ENCODE measurements at places on chromosomes 4 and X.

DNA sequence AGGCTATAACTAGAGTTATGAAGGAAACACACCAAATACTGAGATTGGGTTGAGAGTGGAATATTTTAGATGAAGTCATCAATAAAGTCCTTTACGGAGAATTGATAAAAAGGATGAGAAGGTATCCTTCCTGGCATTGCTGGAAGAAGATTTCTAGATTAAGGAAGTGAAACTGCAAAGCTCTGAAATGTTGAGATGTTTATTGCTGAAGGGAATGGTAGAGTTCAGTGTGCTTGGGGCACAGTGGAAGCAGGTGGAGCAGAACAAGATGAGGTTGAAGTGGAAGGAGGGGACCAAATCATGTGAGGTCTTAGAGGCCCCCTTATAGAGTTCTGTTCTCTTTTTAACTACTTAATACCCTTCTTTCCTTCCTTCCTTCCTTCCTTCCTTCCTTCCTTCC lies 848.5 kb downstream of the RAB28 start:
- DNase-seq = no peak

- DNase-seq = no peak
Measured at GRCh38 chrX:69189576-69190371, 24.5 kb upstream of the PJA1 start.

DNA sequence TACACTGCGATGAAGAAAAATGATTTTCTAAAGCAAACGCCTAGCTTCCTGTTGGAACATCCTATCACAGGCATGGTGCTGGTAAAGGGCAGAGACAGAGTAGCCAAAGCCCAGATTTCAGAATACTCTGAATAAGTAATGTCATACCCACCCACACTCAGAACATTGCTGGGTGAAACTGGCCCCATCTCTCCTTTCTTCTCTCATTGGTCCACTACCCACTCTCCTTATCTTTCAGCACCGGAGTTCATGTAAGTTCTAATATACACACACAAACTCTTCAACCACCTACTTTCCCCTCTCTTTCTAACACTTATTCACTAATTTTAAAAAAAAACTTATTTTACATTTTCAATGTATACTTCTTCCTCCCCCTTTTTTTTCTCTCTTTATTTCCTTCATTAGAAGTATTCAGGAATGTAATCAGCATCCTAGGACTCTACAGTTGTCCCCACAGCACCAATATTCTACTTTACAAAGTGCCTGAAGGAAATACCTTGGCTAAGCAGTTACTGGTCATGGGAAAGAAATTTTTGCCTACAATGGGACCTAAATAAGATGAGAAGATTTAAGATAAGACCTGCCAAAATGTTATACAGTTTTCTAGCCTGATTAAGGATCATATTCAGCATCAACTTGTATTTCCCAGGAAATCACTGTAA lies 63.0 kb downstream of the SEC24D start:
- no peak for DNase-seq

DNA sequence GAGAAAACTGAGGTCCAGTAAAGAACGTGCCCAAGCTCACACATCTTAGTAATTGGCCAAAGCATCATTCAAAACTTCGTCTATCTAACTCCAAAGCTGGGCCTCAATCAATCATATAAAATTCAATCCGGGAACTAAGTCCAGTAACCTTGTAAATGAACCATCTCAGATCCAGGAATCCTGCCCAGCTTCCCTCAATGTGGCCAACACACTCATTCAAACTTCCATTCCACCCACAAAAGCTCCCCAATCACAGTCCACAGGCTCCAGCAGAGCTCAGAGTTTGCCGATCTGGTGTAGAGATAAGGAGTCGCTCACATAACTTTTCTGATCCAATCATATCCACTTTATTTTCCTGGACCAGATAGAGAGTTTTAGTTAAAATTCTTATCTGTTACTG lies 144.8 kb downstream of the SPATA18 start:
- no peak for DNase-seq

DNA sequence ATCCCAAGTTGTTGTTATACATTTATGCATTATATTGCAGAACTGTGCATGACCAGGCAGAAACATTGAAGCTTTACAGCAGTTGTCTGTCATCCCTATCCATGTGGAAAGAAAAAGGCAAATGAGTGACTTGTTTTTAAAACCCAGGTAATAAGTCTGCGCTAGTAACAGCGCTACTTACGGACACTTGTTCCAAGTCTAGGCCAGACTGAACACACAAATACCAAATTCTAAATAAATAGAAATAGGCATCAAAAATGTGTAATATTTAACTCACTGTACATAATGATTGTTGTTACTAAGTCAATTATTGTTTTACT lies 548 bp upstream of the MAML3 start:
- no peak for DNase-seq

- no peak for DNase-seq
Measured at GRCh38 chr4:38873290-38873944, 5.8 kb downstream of the FAM114A1 start.

GRCh38 chr4:124635331-124635730 lies 77.2 kb downstream of the ANKRD50 start:
- DNase-seq = no peak

DNA sequence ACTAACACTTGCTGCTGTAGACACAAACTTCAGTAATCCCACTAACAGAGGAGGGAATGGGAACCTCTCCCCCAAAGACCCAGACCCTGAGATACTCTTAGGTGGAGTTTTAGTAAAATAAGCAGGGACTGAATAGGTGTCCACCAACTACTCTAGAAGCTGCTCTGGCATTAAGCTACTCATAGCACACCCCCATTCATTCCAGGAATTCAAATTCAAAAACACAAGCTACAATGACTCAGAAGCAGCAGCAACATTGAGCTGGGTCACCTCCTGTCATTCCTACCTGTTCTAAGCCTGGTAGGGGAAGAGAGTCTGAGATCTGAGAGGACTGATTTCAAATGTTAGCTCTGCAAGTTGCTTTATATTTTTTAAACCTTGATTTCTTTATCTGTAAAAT lies 135.4 kb upstream of the FRMPD4 start:
- no peak for DNase-seq

DNA sequence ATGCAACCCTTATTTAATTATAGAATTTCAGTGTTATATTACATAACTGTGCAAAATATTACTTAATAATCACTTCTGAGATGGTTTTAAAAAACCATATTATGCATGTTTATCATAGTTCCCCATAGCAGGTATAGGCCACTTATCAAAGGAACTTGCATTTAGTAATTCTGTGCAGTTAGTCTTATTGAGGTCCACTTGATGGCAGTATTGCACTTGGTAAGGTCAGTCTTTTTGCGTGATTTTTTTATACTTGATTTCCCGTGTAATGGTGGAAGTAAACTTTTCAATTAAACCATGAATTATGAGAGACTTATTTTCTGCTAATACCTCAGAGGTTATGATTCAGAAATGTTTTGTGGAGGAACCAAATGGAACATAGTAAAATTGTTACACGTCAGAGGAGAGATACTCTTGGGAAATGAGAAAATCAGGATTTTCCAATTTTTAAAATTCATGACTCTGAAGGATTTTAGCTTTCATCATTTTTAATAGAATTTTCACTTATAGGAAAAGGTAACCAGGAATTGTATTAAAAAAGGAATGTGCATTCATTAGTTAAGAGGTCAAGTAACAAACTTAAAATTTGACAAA lies 230.0 kb downstream of the CCSER1 start:
- DNase-seq = no peak

DNA sequence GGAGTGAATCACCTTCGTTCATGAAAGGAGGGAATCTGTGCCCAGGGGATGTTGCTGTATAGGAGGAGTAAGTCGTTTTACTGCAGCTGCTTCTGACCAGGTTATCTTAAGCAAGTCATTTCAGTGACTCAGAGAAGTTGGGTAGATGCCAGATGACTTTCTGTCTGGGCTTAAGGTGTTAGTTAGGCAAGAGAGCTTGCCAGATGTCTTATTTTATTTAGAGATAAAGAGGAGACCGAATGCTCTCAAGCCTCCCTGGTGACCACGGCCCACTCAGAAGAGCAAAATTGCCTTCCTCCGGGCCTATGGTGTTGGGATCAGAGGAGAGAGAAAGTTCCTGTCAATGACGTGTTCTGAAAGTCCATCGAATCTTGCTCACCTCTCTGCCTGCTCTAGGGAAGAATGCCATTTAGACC lies 16.3 kb upstream of the ZNF827 start:
- DNase-seq = no peak

GRCh38 chr4:188400451-188400850 lies 261.2 kb downstream of the TRIML1 start:
- no peak for DNase-seq

DNA sequence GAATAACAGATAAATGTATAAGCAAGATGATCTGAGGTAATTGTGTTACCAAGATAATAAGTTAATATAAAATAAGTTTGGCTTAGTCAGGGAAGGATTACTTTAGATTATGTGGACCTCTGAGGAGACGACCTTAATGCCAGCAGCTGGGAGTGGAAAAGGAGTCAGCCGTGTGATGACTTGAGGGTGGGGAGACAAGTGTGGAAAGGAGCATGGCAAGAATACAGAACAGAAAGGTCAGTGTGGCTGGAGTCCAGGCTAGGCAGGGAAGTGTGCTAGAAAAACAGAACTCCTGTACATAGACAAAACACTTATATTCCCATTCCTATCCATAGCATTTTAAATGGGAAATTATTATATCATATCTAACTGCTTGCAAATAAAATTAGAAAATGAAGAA lies 138.8 kb downstream of the PDLIM5 start:
- no peak for DNase-seq

- no peak for DNase-seq
Measured at GRCh38 chr4:102826105-102826889, 1.1 kb downstream of the UBE2D3 start.

GRCh38 chrX:17839269-17839668 lies 21.8 kb downstream of the RAI2 start:
- DNase-seq = no peak
